RPMI7951 (cell line): ENCODE measurements at places on chromosomes 12 and 14. TPM values are rescaled to one million over a fixed set of nuclear protein-coding genes. Genes with fewer than 3 reads are reported as not detected.
A peak's percentile ranks its signal among the peaks of the same experiment; 100 is the strongest.

DNA sequence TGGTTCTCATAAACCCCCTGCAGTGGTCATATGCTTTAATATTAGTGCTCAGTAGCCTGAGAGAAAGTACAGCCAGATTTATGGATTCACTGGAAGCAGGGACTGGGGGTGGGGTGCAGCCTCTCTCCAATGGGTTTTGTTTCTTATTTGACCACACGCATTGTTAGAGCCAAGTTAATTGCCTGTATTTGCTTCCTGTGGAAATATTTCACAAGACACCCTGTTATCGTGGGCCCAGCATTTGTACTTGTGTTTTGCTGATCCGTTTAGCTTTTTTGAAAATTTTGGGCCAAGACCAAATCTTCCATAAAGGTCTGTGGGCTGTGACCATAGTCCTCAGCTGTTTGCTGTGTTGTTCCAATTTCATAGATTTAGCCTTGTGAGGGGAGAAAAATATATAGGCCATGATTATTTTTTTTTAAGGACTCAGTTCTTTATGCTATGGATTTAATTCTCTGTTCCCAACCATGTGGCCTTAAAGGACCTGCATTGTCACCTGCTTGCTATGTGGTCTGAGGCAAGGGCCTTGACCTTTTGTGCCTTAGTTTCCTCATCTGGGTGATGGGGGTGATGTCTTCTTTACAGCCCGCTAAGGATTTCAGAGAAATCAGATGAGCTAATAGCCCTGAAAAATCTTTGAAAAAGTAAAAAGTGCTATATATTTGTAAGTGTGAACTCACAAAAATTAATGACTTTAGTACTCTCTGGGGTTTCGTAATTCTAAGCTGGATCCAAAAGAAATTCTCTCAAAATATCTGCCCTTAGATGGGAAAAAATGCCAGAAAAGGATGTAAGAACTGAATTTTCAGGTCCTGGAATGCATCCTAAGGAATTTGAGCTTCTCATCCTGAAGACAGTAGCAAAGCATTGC lies 370.2 kb downstream of the DPF3 start:
- DNase-seq, result peak; percentile 69

GRCh38 chr12:57604454-57604991 lies at the start of gene DTX3:
DTX3 (plus strand) TSS chr12:57604824; CDS start chr12:57606518, 1,694 bp downstream.
- DNase-seq, result peak; percentile 31

GRCh38 chr12:62866451-62867082 lies 68.4 kb downstream of the PPM1H start:
- peak; percentile 4 for DNase-seq

DNA sequence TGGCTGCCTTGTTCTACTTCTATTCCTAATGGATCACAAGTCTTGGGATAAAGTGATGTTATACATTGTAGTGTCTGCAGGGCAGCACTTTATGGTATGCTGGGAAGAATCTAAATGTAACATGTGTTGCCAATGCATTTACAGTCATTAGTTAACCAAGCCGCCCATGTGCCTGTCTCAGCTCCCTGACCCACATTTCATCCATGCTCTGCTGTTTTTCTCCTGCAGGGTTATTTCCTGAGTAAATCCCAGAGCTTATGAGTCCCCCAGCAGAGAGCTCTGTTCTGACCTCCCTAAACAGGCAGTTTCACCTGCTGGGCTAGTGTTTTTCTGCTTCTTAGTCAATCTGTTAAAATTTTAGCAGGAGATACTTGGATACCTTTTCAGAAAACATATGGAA lies 4.4 kb upstream of the TMTC2 start:
- DNase-seq, result no peak

- peak; percentile 70 for DNase-seq
Measured at GRCh38 chr12:48995086-48995879, 3.9 kb downstream of the DDN start.

GRCh38 chr12:39011166-39011565 lies 105.8 kb upstream of the CPNE8 start:
- no peak for DNase-seq

Gene MYL2
- total RNA-seq, result not detected in 2 replicates

Gene SLCO1B1
- not detected in 2 replicates for total RNA-seq

DNA sequence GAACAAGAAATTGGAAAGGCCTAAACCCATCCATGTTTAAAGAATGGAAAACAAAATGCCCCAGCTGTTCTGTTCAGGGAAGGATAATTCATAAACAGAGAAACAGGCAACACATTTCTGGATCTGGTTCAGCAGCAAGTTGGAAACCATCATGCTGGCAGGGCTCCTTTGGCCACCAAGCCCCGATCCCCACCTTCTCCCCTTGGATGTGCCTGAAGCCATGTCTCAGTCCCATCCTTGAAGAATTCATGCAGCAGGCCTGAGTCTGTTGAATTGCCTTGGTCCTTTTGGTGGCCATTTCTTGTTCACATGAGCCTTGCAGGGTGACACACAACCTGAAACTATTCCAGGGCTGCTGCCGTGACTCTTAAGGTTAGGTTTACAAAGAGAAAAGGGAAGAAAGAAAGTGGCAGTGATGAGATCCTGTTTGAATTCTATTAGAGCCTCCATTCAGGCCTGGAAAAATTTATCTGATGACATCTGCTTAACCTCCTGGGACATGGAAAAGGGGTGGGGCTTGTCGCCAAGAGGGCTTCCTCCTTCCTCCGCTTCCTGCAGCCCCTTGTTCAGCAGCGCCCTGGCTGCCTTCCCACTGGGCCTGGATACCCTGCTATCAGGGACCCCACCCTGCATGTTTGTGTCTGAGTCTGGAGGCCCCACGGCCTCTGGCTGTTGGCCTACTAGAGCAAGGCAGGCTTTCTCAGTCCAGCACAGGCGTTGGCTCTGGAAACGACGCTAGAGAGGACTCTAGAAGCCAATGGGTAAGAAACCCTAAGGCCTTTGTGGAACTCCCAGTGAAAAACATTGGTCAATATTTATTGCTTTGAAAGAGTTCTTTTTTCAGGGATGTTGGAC lies 341.9 kb downstream of the C12orf75 start:
- no peak for DNase-seq

GRCh38 chr14:97120611-97121031 lies 323.4 kb downstream of the VRK1 start:
- DNase-seq, result peak; percentile 84

DNA sequence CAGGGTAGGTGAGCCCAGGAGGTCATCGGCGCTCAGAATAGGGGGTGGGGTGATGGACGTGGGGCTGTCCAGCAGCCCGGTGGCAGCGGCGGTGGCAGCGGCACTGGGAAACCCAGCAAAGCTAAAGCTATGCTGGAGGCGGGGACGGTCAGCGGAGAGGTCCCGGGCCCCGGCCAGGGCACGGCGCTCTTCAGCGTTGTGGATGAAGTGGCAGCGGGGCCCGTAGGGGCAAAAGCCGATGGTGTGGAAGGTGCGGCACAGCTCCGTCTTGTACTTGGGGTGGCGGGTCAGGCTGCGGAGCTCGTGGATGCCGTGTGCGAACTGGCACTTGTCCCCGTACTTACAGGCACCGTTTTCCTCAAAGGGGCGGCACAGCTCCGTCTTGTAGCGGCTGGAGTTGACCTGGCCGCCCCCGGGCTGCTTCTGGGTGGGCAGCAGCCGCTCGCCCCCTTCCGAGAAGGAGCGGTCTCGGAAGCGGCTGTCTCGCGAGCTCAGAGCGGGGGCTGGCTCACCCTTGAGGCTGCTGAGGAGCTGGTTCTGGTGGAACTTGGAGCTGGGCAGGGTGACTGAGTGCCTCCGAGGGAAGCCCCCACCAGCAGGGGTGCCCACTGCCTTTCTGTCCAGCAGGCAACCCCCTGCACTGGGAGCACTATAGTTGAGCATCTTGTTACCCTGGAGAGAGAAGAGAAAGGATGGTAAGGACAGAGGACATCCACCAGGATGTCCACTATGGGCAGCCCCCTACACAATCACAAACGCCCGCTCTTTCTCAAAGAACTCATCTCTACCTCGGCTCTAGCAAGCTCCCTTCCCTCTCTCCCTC lies 2.8 kb downstream of the ZFP36L1 start:
- DNase-seq, result peak; percentile 32

- DNase-seq, result peak; percentile 6
Measured at GRCh38 chr12:132560614-132561426, 49.6 kb downstream of the LRCOL1 start.

DNA sequence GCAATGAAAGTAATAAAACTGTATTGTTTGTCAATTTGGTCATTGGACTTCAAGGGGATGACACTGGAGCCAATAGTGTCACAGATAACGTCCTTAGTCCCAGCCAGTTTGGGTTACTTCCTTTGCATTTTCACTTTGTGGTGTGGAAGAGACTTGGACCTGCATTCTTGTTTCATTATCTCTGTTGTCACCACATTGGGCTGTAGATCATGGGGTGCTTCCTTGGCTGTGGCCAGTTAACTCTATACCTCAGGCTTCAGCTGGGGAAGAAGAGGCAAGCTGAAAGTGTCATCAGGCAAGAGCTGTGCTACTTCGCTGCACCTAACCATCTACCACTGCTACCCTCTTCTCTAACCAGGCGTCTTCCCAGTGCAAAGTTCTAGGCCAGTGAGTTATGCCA lies 15.1 kb upstream of the CISTR start:
- peak; percentile 30 for DNase-seq

DNA sequence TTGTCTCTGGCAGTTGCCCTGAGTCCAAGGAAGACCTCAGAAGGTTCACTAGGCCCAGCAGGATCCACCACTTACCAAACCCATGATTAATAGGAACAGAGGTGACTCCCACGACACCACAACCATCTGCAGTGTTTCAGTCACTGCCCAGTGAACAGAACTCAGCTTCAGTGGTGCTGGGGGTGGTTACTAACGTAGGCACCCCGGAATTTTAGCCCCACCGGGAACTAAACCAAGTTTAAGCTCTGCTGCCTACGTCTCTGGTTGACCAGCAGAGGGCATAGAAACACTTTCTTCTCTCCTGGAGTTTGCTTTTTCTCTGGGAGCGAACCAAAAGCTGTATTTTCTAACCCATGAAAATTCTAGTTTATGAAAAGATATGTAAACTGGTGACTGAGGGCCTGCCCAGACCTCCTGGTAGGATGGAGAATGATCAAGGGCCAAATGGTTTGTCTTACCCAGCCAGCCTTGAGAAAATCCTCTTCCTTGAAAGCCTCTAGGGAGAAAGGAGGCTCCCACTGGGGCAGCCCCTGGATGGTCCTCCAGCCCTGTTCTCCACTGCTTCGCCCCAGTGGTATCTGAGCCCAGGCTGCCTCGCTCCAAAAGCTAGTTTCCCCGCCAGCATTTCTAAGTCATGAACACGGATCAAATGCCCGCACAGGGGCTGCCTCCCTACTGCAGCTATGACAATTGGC lies 379.8 kb downstream of the DPF3 start:
- DNase-seq, result peak; percentile 59

DNA sequence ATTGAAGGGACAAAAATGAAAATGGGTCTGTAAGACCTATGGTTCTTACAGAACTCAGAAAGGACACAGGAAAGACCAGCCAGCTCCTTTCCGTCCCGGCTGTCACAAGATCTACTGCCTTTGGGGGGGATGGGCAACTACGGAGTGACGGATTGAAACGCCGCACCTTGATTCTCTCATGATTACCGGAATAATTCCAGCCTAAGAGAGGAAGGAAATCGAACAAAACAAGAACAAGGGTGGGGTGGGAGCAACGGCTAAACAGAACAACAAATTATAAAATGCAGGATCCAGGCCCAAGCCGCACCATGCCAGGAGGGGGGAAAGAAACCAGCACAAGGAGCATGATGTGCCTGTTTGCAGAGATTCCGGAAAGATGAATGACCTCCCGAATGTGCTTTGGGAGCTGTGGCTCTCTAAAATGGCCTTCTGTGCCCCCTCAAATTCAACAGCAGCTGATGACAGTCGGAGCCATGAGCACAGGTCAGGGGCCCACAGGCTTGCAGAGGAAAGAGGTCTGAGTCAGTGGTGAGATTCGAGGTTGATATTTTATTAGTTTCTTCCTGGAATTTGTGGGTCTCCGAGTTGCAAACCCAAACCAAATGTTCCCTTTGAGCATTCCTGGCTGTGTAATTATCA lies 72.1 kb downstream of the SPRING1 start:
- DNase-seq, result no peak

- no peak for DNase-seq
Measured at GRCh38 chr14:38583471-38583870, 327.6 kb upstream of the CLEC14A start.

Gene WNT1
- total RNA-seq, result not detected in 2 replicates

Gene SENP1
- total RNA-seq, result 19.7 and 20.0 TPM in 2 replicates

GRCh38 chr12:10771132-10771733 lies 31.2 kb downstream of the TAS2R7 start:
- DNase-seq, result peak; percentile 17

- peak; percentile 62 for DNase-seq
Measured at GRCh38 chr14:21069388-21070082, 569 bp upstream of the ARHGEF40 start.

Gene TAS2R30
- 0.60 and 0.98 TPM in 2 replicates for total RNA-seq

Gene CIROP
- not detected in 2 replicates for total RNA-seq
